Activated CD8-positive, alpha-beta memory T cell treated with anti-CD3 and anti-CD28 coated beads, Interleukin-2, amount 50 U/mL, for 4 hours (primary cell): ENCODE measurements at places on chromosomes 2 and 18.

GRCh38 chr2:74502147-74502719 is 2.8 kb upstream of the LBX2 start:
- DNase-seq: no peak

- DNase-seq: no peak
Measured at GRCh38 chr2:111627256-111627655, 256.7 kb downstream of the ANAPC1 start.

DNA sequence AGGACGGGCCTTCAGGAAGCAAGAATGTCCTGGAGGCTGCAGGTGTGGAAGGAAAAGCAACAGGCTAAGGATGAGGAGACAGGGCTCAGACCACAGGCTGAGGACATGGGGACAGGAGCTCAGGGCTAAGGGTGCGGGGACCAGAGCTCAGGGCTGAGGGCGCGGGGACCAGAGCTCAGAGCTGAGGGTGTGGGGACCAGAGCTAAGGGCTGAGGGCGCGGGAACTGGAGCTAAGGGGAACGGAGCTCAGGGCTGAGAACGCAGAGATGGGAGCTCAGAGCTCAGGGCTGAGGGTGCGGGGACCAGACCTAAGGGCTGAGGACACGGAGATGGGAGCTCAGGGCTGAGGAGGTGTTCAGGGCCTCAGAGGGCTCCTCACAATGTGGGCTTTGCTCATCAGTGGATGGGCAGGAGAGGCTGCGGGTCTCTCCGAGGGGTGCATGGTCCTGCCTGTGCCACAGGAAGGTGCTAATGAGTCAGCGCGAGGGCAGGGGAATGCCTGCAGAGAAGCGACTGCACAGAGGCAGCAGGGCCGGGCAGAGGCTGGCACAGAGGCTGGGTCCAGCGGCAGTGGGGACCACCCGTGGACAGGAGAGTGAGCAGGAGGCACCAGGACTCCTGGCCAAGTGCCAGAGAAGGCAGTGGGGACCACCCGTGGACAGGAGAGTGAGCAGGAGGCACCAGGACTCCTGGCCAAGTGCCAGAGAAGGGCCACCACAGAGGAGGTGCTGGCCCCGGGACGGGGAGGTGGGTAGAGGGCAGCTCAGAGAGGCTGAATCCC is 271.7 kb downstream of the TWIST2 start:
- DNase-seq: no peak

DNA sequence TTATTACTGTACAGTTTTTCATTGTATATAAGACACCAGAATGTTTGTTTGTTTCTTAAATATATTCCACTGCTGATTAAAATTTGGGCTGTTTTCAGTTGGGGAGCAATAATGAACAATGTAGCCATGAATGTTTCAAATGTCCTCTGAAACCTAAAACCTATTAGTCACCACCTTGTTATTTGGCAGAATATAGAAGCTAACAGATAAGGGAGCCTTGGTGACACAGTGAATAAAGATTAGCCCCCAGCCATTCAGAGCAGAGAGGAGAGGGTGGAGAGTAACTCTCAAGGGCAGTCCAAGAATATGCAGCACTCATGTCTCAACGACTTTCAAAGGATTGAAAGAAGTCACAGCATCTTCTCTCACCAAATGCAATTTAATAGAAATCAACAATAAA is 43.1 kb upstream of the ATP8B1 start:
- DNase-seq: no peak
